NCI-H1436 treated with DMSO at 0.1 percent for 48 hours (cell line): ENCODE measurements at places on chromosomes 12 and 14.

GRCh38 chr12:126493366-126494108 lies 1428.3 kb downstream of the AACS start:
- no peak for DNase-seq

- no peak for DNase-seq
Observed at GRCh38 chr12:91004872-91005271, at the start of gene EPYC. EPYC (minus strand) TSS chr12:91004972; CDS start chr12:91002565, 2,407 bp downstream.

DNA sequence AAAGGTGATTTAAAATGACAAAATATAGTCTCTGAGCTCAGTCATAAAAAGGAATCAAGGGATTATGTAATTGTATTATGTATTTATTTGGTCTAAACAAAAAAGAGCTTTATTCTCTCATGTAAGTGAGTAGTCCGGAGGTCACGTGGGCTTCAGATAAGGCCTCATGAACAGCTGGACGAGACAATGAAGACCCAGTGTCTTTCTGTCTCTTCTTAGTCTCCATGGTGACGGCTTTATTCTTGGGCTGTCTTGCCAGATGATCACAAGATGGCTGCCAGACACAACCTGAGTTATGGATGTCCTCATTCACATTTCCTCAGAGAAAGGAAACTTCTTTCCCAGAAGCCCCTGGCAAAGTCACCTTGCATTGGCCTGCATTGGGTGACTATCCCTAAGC lies 98.6 kb downstream of the ARF6 start:
- no peak for DNase-seq

GRCh38 chr12:2289525-2289924 lies 236.7 kb downstream of the CACNA1C start:
- DNase-seq: no peak

DNA sequence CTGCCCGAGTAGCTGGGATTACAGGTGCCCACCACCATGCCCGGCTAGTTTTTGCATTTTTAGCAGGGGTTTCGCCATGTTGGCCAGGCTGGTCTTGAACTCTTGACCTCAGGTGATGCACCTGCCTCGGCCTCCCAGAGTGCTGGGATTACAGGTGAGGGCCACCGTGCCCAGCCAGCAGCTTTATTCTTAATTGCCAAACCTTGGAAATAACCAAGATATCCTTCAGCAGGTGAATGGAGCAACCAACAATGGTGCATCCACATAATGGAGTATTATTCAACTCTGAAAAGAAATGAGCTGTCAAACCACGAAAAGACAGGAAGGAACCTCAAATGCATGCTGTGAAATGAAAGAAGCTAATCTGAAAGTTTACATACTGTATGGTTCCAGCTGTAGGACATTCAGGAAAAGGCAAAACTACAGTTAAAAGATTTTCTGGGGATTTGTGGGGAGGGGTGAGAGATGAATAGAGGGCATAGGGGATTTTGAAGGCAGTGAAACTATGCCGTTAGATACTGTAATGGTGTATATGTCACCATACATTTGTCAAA lies 118.8 kb upstream of the CCND2 start:
- DNase-seq: no peak

DNA sequence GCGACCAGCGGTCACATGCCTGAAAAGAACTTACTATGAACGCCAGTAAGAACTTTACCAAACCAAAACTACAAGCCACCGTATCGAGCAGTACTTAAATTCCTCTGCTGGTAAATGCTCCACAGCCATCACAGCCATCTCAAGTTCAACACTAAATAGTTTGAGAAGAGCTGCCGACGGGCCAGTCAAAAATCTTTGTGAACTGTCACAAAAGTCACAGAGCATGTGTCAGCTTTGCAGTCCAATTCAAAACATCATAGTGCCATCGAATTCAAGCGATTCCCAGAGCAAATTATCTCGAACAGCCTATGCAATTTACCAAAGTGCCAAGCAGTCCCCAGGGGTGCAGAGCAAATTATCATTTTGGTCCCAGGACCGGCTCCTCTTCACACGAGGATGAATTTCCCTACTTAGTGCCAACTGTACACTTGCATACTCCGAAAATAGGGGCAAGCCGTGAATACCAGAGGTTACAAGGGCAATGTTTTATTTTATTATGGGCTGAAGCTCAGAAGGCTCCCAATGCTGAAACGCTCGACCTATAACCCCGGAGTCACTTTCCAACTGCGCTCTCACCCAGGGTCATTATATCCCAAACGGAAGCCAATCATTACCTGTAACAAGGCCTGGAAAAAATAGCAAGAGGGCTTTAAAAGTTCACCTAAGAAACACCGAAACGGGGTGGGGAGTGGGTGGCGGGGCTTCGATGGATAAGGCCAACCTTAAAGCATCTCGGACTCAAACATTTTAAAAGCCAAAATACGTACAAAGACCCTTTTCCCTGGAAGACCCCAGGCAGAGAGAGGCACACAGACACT lies 1.1 kb downstream of the LRP6 start:
- DNase-seq: no peak

DNA sequence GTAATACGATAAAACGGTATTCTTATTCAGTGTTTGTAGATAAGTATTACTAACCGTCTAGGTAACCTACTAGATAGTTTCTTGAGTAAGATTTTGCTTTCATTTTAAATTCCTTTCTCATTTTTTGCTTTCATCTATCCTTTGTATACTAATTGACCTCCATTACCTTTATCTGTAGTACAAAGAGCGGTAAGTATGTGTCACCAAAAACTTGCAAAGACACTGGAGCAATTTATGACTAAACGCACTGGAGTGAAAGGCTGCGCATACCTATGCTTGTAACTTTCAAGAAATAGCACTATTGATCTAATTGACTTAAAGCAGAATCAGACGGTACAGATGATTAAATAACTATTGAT lies 1.7 kb downstream of the ARHGAP5 start:
- no peak for DNase-seq

- DNase-seq: no peak
Observed at GRCh38 chr12:3718100-3718499, 34.8 kb downstream of the CRACR2A start.

DNA sequence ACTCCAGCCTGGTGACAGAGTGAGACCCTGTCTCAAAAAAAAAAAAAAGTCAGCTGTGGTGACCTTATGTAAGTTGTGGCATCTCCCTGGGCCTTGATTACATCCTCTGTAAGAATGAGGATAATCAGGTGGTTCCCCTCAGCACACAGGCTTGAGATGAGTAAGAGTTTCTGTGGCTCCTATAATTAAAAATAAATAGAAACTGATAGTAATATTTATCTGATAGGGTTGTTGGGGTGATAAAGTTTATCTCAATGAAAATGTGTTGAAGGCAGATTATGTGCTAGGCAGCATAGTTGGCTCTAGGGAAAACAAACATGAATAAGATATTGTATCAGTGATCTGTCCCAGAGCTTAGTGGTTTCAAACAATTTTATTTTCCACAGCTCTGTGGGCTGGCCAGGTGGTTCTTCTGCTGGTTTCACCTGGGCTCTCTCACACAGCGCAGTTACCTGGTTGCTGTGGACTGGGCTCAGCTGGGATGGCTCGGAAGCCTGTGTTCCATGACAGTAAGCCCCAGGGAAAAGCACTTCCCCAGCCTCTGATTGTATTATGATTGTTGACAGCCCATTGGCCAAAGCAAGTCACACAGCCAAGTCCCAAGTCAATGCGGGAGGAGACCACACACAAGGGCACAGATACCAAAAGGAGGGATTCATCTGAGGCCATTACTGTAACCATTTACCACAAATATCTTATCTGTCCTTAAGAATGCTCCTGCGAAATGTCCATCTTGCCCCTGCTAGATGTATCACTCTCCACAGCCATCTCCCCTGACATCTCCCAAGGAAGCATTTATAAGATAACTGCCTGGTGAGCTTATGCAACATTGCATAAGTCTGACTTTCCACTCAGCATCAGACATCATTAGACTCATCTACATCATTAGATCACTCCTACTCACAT lies 151.7 kb downstream of the NUAK1 start:
- DNase-seq: no peak

DNA sequence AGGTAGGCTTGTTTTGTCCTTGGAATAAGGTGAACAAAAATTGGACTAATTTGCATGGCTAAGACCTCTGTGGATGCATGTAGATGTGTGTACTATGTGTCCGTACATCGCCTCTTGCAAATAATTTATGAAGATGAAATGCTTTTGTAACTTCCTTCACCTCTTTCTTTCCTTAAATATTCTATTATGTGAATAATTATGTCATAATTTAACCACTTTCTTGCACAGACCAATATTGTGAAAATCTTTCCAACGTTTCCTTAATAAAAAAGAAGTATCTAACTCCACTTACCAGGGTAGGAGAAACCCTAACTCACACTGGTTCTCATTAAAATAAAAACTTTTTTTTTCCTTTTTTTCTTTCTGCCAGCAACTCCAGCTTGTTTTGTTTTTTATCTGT lies 4.0 kb downstream of the NANOG start:
- no peak for DNase-seq

DNA sequence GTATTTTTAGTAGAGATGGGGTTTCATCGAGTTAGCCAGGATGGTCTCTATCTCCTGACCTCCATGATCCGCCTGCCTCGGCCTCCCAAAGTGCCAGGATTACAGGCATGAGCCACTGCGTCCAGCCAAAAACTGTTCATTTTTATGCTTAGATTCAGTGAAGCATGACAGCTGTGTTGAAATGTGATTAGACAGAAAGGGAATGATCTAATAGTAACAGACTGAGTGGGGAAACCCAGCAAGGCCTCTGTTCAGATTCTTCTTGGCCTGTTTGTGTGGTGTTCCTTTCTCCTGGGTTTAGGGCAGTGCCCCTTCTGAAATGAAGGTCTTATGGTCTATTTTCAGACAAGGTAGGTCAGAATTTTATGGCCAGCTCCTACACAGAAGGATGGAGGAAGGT lies 11.8 kb upstream of the ABCD4 start:
- DNase-seq: no peak

- no peak for DNase-seq
Observed at GRCh38 chr14:99003646-99004045, 268.4 kb downstream of the BCL11B start.

DNA sequence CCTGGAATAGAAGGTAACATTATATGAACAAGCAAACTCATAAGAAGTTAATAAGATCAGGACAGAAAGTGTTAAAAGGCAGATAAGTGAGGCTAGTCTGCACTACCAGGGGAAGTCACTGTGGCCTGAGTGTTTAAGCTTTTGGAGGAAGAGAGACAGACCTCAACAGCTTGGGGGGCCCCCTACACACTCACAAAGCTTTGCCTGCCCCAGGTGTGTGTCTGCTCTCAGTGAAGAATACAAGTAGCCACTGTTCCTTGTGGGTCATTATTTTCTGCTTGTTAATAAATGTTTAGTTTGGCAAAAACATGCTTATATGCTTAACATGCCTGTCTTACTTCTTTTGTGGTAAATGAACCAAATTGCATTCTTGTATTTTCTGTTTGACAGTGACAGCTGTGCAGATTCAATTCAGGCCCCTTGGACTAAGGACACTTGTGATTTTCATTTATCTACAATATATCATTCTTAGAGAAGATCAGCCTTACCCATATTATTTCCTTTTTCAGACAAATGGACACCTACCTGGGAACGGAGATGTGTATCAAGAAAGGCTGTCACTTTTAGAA lies 50.7 kb upstream of the C12orf71 start:
- DNase-seq: no peak

- no peak for DNase-seq
Observed at GRCh38 chr12:10968765-10969456, 17.8 kb downstream of the TAS2R50 start.

DNA sequence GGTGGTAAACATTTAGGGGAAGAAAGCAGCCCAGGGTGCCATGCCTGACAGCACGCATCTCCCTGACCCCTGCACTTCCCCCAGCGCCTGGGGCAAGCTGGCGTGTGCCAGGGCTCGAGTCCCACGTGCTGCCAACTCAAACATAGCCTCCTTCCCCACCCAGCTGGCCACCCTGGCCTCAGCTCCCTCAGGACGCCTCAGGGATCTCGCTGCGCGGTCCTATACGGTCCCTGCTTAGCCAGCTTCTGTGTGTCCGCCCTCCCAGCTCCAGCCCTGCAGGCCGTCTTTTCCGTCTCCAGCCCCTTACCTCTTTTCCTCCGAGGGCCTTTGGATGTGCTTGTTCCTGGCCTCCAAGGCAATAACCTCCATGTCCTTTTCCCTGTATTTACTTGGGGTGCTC lies 71.0 kb downstream of the TESC start:
- DNase-seq: no peak
